BJ (cell line): ENCODE measurements at places on chromosomes 5 and 9. TPM values are rescaled to one million over a fixed set of nuclear protein-coding genes. Genes with fewer than 3 reads are reported as not detected.

GRCh38 chr9:7894231-7894630, 94.7 kb upstream of the DMAC1 start:
- DNase-seq = no peak

GRCh38 chr9:28810388-28811075, 1237.3 kb upstream of the C9orf72 start:
- no peak for DNase-seq

SNCAIP gene
- polyA plus RNA-seq = 1.5 and 1.7 TPM in 2 replicates

DNA sequence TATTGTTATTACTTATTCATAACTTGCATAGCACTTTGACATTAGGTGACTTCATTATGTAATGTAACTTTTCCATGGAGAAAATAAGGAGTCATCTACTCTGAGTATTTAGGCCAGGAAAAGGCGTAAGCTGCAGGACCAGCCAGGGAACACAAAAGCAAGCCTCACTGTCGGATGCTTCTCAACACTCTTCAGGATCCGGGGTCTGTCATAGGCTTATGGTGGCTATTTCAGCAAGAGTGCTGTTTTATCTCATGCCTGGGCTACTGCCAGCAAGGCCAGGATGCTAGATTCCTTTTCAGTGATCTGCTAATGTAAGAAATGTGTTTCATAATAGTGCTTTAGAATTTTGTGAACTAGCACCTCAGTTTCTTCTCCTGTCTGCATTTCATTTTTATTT, 162.4 kb downstream of the CHSY3 start:
- DNase-seq = no peak

DNA sequence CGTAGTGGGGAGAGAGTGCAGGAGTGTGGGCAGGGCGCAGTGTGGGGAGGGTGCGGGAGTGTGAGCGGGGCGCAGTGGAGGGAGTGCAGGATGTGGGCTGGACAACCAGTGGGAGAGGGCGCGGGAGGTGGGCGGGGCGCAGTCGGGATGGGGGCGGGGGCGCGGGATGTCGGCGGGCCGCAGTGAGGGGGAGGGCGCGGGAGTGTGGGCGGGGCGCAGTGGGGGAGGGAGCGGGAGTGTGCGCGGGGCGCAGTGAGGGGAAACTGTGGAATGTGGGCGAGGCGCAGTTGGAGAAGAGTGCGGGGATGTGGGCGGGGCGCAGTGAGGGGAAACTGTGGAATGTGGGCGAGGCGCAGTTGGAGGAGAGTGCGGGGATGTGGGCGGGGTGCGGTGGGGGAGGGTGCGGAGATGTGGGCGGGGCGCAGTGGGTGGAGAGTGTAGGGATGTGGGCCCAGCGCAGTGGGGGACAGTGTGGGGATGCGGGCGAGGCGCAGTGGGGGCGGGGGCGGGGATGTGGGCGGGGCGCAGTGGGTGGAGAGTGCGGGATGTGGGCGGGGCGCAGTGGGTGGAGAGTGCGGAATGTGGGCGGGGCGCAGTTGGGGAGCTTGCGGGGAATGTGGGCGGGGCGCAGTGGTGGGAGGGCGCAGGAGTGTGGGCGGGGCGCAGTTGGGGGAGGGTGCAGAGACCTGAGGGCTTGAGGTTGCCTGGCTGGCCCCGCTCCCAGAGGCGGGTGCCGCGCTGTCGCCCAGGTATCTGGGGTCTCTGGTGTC, at the start of gene NXNL2:
TSS of gene NXNL2 (plus strand) at position 723 of the 770 bp plus-strand sequence. CDS start 257 bp downstream, outside the sequence.
- peak; percentile 50 for DNase-seq

- no peak for DNase-seq
Measured at GRCh38 chr9:133306242-133307204, 29.5 kb downstream of the SURF6 start.

DNA sequence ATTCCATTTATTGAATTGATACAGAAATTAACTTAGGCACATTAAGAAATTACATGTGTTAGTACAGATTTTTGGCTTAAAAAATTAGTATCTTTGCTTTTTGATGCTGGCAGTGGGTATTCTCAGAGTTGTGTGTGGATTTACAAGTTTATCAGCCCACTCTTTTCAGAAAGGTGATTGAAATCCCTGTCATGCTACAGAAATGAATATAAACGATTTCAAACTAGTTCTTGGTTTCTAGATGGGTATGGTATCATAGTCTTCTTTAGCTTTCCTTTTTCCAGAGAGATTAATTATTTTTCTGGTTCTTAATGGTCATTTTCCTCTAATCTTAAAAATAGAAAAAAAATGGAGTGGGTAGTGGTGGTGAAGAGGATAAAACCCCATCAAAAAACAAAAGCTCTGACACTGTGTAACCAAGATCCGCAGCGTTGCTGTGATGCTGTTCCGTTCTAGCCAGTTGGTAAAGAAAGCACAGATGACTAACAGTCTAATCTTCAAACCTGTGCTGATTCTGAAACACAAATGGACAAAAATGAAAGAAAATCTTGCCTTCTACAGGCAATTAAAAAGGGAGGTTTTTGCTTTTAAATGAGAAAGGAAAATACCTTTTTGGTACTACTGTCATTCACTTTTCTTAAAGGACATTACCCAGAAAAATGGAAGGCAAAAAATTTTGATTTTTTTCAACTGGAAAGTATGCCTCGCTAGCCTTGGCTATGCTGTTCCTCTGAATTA, 5.2 kb downstream of the LRRTM2 start:
- DNase-seq = no peak

DBH gene
- not detected in 2 replicates for polyA plus RNA-seq

PAPPA gene
- polyA plus RNA-seq = 34.7 and 39.9 TPM in 2 replicates

DNA sequence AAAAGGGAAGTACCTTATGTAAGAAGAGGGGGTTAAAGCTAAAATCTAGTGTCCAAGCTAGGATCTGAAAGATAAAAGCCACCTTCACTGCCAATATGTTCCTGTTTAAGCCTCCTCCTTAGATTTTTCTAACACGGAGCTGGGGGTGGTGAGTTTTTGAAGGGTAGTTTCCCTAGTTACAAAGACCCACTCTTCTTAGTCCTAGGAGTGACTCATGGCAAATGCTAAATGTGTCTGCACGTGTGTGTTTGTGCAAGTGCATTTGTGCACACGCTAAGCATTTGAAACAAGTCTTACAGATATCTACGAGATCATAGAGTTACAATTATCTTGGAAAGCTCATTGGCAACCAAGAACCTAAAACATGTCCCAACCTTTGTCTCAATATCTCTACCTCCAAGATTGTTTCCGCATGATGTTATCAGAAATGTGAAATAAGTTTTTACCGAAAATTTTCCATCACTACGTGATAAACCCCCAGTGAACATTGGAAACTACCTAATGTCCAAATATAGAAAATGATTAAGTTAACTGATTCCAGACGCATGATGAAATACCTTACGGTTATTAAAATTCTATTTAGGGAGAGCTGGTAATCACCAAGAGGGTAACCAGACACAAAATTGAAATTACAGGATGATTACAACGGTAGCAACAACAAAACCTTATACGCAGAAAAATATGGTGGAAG, 78.0 kb upstream of the HRH2 start:
- DNase-seq = no peak

- DNase-seq = no peak
Measured at GRCh38 chr9:100455470-100455869, 17.5 kb upstream of the TMEFF1 start.

DNA sequence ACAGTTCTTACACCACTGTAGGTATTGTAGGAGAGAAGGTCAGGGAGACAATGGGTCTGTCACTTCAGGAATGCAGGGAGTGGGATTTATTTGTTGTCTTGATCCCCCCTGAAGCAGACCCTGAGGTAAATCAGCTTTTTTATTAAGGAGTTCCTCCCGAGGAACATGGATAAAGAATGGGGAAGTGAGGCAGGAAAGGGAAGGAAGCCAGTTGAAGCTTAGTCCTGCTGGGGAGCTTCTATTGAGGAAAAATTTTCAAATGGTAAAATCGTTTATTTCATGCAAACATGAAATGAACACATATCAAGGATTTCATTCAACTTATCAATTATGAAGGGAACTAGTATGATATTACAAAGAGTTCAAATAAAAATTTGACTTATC, 318.6 kb upstream of the PIK3R1 start:
- no peak for DNase-seq

DNA sequence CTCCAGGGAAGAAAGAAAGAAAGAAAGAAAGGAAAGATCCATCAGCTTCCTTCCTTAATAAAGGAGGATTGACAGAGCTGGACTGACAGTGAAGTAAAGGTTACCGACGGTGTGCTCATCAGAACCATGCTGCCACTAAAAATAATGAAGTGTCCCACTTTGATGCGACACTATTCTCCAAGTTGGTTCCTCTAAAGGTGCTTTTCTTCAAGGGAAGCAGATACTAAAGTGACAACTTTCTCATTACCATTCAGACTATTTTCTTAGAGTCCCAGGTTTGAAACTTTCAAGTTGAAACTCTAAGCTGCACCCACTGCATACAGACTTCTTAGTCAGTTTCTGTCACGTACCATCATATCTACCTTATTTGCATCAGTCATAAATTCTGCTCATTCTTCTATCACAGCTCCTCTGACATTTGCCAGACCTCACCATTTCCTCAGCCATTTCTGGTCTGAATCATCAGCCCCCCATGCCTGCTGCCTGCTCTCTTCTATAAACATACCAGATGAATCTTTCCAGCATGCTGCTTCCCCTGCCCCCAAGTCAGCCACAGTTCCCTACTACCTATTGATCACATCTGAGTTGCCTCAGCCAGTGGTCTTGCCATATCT, 177.6 kb downstream of the DEPDC1B start:
- no peak for DNase-seq

TEX48 gene
- polyA plus RNA-seq = not detected in 2 replicates

DNA sequence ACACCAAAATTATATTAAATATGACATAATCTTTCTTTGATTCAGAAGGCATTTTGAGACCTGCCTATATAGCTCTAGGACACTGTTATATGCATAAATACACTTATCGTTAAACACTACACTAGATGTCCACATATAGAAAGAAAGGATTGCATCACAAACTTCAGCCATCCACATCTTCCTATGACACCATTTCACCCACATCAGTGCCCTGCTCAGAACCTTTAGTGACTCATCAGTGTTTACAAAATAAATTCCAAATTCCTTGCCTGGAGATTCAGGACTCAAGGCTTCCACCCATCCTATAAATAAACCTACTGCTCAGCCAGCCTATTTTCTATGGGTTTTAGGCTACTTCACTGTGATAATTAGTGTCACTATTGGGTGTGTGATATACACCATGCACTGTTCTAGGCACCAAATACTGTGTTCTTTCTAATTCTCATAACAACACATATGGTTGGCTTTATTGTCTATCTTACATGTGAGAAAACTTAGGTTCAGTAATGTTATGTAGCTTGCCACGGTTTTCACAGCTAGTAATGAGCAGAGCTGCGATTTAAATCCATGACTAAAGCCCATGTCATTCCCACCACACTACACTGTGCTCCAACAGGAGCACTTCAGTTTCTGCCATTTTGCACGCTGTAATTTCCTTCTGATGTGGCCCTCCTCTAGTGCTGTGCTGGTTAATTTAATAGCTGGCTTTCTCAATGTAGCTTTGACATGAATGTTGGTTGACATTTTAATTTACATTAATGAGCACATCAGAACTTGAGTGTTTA, 103.3 kb downstream of the SREK1 start:
- peak; percentile 67 for DNase-seq

FAM81B gene
- not detected in 2 replicates for polyA plus RNA-seq

DNA sequence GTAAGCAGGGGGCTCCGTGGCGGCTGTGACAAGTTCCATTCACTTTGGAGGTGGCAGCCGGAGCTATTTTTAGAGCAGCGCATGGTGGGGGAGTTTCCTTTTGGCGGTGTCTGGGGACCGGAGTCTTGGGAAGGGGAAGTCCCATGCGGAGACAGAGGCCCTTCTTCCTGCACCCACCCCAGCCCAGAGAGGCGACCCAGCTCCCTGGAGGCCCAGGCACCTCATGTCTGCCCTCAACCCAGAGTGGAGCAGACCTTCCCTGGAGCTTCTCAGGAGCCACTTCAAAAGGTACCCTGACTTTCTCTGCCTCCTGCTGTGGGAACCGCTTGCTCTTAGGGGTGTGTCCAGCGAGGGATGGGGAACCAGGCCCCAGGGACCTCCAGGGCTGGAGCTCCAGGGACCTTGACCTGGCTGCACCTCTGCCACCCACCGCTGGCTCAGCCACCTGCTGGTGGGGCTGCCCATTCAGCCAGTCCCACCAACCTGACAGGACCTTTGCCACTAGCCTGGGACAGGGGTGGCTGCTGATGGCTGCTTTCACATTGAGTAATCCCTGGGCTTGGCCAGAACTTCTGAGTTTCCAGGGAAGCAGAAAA, 34.1 kb downstream of the NEK6 start:
- DNase-seq = no peak

DNA sequence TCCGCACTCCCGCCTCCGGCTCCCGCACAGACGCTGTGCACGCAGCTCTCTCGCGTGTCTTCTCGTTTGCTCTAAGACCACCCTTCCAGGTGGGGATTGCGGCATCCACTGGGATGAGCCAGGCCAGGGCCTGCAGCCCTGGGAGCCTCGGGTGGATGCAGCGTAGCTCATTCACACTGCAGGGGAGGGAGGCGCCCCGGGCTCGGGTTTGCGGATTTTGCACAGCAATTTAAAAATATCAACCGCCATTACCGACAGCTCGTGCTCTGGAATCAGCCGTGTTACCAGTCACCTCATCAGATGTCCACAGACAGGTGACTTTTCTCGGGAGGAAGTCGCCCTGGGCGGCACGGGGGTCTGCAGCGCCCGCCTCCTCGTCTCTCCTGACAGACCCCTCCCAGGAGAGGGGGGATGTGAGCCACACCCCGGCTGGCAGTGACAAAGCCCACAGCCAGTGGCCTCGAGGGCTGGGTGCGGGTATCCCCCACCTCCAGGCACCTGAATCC, 20.8 kb upstream of the SLC6A3 start:
- DNase-seq = no peak

GRCh38 chr9:28956116-28956880, 1383.0 kb upstream of the C9orf72 start:
- DNase-seq = no peak

PRRC2B gene
- 19.3 and 25.8 TPM in 2 replicates for polyA plus RNA-seq

NMRK1 gene
- 13.2 and 21.7 TPM in 2 replicates for polyA plus RNA-seq

DNA sequence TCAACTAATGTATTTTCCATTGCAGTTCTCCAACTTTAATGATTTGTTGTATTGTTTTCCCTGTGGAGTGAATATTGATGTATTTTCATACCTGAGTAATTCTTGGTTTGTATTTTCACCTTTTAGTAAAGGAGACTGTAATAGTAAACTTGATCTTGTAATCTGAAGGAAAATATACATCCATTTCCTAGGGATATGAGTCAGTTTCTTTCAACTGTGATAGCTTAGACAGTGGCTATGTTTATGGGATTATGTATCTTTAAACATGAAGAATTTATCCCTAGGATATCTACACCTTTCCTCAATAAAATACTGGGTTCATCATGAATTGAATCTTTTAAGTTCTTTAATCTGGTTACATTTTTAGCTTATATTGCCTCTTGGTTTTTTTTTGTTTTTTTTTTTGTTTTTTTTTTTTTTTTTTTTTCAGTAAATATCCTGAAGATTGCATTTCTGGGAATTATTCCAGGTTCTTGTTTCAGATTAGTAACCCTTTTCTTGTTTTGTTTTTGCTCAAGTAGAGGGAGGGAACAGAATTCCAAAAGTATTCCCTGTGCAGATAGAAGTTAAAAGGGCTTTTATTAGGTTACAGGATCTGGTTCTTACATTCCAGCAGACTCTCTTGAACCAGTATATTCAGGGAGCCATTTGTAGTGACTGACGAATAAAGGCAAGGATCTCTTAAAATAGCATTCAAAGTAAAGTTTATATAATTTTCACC, 7.1 kb downstream of the WDR36 start:
- DNase-seq = no peak

GRCh38 chr5:74099538-74100267, 473.7 kb downstream of the ARHGEF28 start:
- DNase-seq = no peak
